Daoy (cell line): ENCODE measurements at places on chromosomes 11 and 22. TPM values are rescaled to one million over a fixed set of nuclear protein-coding genes. Genes with fewer than 3 reads are reported as not detected.

DNA sequence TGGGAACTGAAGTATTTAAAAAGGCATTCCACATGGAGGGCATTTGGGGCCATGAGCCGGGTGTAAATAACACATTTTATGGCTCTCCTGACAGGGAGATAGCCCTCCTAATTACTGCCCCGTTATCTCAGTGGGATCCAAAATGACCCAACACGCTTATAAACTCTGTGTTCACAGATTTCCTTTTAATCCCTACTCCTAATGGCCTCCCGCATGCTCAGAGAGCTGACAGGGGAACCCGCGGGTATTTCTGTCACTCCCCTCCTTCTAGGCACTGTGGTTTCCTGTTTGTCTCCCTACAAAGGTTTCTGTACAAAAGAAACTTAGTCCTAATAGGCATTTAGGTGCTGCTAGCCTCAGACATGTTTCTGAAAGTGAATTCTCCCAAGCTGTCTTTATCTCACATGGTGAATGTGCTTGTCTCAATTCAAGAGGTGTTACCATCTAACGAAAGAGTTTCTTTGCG is 202.8 kb upstream of the SEZ6L start:
- no peak for DNase-seq

DNA sequence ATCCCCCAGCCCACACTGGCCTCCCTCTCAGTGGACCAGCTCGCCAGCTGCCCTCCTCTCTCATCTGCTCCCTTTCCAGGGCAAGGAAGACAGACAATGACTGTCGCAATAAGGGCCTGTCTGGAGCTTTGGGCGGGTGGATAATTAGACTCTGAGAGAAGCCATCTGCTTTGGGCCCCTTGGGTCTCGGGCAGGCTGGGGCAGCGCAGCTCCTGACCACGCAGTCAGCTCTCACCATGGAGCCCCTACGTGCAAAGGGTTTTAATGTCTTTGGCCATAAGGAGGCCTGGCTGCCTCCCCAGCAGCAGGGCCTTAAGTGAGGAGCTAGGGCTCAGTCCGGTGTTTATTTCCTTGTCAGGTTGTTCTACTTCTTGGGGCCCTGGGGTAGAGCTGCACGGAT is 153.9 kb downstream of the CHST1 start:
- no peak for DNase-seq

PRR5 gene
- total RNA-seq: 2.1 and 3.0 TPM in 2 replicates

XKR3 gene
- 0.69 TPM in 1 of 2 replicates, not detected in the other for total RNA-seq
